ENCODE measurements at places on chromosomes 6 and 20.

DNA sequence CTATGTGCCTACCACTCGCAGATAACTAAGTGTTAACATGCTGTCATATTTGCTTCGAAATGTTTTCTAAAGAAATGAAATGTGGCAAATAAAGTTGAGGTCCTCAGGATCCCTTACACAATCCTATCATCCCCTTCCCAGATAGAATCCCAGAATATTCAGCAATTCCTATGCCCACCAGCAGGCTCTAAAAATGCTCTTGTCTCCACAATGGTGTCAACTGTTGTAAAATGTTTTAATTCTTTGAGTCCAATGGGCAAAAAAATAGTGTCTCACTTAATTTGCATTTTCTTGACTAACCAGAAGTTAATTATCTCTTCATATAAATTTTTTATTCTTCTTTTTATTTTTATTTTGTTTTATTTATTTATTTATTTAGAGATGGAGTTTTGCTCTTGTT lies 103.9 kb upstream of the MAP7 start:
- no peak for DNase-seq

- DNase-seq, result no peak
Measured at GRCh38 chr20:58610811-58611210, 40.3 kb upstream of the STX16 start.

GRCh38 chr20:38905375-38905774 lies 20.8 kb upstream of the FAM83D start:
- DNase-seq, result no peak

- no peak for DNase-seq
Measured at GRCh38 chr20:63626424-63627128, at the start of gene GMEB2. Gene GMEB2 (minus strand): TSS chr20:63627101. CDS start chr20:63619397, 7,704 bp downstream.

DNA sequence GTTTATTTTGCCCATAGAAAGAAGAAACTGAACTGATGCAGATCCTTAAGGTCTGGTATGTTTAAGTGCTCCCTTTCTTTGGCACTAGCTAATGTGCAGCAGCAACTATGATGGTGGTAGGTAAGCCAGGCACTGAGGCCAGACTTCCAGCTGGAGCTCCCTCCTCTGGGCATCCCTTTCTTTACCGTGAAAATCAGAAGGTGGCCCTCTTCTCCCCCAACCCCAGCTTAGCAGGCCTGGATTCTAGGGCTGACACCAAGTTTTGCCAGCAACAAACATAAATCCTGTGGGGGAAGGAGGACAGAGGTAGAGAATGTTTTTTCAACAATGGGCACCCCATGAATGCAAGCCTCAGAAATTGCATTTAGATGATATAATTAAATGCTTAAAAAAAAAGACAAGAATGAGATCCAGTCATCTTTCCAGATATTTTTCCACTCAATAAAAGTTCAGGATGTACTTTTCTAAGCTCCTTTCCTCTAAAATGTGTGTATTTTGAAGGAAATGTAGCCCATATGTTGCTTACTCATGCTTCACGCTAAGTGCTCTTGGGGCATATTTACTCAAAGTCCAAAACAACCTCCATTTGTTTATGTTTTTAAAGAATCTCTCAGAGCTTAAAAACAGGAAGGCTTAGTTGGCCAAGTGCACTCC lies 123.9 kb upstream of the NXT1 start:
- DNase-seq, result no peak

DNA sequence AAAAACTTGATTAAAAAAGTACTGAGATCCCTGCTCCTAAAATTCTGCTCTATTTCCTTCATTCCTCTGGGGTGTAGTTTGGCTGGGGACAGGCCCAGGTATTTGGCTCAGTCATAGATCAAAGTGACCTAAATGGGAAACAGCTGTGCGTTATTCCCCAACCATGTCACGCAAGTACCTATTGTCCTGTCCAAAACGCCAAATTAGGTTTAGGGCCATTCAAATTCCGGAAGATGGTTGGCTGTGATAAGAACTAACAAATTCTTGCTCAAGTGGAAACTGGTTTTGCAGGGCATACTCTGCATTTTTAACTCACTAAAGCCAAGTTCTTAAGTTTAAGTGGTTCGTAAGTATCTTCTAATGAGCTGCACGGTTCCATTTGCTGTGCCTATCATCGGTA lies 147.6 kb upstream of the TMEM170B start:
- DNase-seq, result no peak

DNA sequence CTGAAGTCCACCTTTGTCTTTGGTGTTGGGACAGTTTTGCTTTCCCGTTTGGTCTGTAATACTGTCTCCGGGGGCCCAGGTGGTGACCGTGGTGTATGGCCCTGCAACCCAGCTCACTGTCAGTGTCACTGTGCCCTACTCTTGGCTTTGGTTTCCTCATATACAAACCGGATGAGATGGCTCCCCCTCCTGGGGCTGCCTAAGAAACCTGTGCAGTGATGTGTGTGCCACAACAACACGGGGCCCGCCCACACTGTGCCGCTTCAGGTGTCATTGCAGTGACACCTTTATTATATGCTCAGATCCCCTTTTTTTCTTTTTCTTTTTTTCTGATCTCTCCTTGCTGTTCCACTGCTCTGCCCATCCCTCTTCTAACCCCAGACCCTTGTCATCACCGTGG lies 73.9 kb downstream of the RAMACL start:
- DNase-seq, result no peak

- DNase-seq, result no peak
Measured at GRCh38 chr6:135905604-135906300, 54.3 kb downstream of the PDE7B start.

GRCh38 chr20:32285621-32286371 lies 8.3 kb downstream of the KIF3B start:
- no peak for DNase-seq

DNA sequence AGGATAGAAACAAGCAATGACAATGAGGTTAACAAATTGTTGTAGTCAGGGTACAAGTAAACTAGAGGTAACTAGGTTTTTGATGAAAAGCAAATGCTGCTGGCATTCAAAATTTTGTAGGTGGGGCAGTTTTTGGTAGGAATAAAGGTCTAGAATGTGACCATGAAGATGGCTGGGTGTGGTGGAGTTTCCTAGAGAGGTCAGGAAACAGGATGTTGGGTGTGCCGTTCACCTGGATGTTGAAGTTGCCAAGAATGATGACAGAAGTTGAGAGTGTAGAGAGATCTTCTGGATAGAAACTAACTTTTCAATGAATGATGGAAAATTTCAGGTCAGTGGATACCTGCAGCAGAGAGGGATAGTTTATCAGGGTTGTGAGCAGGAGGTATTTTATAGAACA lies 22.7 kb downstream of the MAPK14 start:
- DNase-seq, result no peak

GRCh38 chr20:24604966-24605665 lies 135.7 kb downstream of the SYNDIG1 start:
- no peak for DNase-seq

DNA sequence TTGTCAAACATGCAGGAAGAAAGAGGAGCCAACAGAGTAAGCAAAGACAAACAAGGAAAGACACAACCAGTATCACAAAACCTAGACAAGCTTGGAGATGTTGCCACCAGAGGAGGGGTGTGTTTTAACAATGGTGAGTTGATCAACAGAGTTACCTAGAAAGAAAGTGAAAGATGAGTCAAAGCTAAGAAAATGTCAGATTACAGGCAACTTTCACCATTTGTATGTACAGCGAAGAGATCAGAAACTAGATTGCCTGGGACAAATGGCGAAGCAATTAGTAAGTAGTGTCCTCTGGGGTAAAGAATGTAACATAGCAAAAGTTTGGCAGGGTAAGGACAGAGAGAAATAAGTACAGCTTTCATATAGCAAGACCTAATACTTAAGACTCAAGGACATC lies 51.6 kb upstream of the POU3F2 start:
- no peak for DNase-seq

DNA sequence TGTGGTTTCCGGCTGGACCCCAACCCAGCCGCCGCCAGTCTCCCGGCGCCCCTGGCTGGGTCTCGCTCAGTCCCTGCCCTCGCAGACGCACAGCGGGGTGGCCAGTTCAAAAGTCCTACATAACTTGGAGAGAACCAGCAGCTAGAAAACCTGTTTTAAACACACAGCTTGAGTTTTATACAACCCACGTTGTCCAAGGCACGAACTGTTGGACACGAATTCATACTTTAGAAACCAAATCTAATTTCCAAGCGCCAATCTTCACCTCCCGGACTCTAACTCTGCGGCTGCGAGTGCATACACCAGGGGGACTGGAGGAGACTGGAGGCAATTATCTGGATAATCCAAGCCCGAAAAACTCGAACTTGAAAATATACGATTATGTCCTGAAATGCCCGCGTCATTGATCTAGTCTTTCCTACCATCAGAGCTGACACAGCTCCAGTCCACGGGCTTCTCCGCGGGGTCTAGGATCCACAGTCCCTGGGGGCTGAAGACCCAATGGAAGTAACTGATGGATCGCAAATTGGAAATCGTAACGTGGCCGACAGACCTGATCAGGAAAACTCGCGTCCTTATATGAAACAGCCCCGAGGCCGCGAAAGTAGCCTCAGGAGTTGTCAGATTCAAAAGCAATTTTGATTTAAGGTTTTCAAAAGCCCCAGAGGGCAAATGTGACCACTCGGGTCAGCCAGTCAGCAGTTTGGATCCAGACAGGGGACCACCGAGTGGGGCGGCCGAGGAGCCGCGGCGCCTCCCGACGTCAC lies 843 bp upstream of the HEY2 start:
- no peak for DNase-seq

GRCh38 chr6:14705841-14706377 lies 540.0 kb upstream of the JARID2 start:
- DNase-seq, result no peak

GRCh38 chr6:49635978-49636712 lies 494 bp downstream of the RHAG start:
- no peak for DNase-seq

DNA sequence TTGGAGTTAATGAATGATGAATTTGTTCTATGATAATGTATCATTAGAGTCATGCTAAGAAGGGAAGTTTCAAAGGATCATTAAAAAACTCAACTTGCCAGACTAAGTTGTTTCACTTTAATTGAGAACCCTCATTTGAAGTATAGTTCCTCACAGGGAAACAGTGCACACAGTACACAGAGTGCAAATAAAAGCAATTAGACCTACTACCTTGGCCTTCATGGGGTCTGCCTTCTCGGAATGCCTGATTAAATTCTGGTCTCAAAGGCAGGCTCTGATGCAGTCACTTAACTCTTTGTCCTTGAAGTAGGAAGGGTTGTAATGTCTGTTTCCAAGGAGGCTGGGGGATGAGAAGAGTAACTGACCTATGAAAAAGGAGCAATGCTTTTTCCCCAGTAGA lies 457.3 kb downstream of the TBC1D32 start:
- DNase-seq, result no peak

GRCh38 chr6:122817358-122817757 lies 28.3 kb downstream of the SMPDL3A start:
- no peak for DNase-seq

DNA sequence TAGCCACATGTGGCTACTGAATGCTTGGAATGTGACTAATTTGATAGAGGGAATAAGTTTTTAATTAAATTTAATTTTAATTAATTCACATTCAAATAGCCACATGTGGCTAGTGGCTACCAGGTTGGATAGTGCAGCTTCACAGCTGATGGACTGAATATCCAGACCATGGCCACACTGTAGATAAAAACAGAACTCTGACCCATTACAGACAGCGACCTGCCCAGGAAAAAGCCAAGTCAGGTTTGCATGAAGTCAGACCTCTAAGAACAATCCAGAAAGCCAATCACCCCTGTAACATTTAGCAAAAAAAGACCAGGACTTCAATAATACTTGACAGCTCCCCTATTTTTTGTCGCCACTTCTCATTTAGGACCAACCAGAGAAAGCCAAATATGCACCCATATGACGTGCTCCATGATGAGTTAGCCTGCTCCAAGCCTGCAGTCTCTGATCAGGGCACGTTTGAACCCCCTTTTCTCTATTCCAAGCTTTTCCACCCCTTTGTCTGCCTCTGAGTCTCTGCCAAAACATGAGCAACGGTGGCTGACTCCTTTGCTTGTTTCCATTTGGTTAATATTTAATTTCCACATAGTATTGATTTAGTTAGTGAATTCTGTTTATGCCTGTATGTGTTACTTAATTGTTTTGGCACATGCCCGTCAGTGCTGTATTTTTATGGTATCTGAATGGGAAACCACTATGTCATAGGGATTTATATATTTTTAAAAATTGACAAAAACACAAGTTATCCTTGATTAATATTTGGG lies 636.3 kb downstream of the UTRN start:
- no peak for DNase-seq

- DNase-seq, result no peak
Measured at GRCh38 chr6:46983007-46983411, 59.1 kb downstream of the ADGRF1 start.

GRCh38 chr6:22612236-22612635 lies 42.9 kb downstream of the HDGFL1 start:
- DNase-seq, result no peak

- no peak for DNase-seq
Measured at GRCh38 chr6:120348926-120349325, 985.4 kb downstream of the TBC1D32 start.

GRCh38 chr6:14475306-14475705 lies 357.7 kb downstream of the CD83 start:
- DNase-seq, result no peak

DNA sequence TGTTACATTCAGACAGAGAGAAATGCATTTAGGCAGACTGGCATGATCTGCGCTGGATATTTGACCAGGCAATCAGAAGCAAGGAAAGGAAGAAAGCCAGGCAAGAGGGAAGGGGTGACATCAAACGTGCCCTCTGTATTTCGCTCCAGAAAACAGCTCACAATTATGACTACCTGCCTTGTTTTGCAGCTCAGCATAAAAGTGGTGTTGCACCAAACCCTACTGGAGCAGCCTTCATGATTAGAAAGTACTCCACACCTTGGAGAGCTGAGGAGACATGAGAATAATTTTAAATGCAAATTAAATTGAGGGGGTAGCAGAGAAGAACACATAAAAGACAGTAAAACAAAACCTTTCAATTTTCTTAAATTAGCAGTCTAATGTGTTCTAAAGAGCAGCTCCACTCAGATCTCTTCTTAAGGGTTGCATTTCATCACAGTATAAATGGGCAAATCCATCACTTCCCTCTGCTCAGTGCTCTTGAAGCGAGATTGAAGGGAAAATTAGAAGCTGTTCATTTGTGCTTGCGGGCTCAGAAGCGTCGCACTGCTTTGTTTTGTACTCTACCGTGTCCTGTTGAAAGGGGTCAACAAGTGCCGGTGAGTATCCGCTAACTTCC lies at the start of gene PHACTR1:
PHACTR1 (plus strand) TSS at position 470 of the 619 bp plus-strand sequence.
- no peak for DNase-seq

- DNase-seq, result no peak
Measured at GRCh38 chr6:84425971-84426705, 198.7 kb upstream of the CEP162 start.

- peak; percentile 67 for DNase-seq
Measured at GRCh38 chr6:93721386-93722048, 302.2 kb upstream of the EPHA7 start.

DNA sequence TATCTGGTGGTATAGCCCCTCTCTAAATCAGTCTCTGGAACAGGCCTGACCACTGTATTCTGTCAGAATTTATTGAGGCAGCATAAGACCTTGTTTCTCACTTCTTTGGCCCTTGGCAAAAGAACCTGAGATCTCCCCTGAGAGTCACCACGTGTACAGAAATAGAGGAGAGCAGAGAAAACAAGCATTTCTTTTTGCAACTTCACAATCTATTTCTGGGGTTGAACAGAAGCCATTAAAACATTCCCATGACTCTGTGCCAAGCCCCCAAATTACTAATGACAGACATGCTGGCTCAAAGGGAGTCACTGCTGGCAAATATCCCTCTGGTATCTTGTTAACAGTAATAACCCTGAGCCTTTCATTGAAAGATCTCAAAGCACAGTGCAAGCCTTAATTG lies 395.3 kb downstream of the MAFB start:
- DNase-seq, result no peak

Data from iPS DF 6.9 (cell line).